ENCODE measurements at places on chromosomes 11 and 22. TPM values are rescaled to one million over a fixed set of nuclear protein-coding genes. Genes with fewer than 3 reads are reported as not detected.

PHF21B gene
- 0.22 TPM for total RNA-seq

CTSW gene
- not detected for total RNA-seq

NXPE2 gene
- not detected for total RNA-seq

CRYBB2 gene
- total RNA-seq: not detected

WNT7B gene
- not detected for total RNA-seq

CBLIF gene
- total RNA-seq: 0.72 TPM

DCHS1 gene
- 0.45 TPM for total RNA-seq

CEND1 gene
- 0.63 TPM for total RNA-seq

ZNF195 gene
- total RNA-seq: 49.4 TPM

CHORDC1 gene
- 88.9 TPM for total RNA-seq

GRCh38 chr11:110429731-110430266 is at the start of gene FDX1:
Gene FDX1 (plus strand): TSS chr11:110429948. CDS start chr11:110430121, 173 bp downstream.
- peak; percentile 95 for DNase-seq

DNA sequence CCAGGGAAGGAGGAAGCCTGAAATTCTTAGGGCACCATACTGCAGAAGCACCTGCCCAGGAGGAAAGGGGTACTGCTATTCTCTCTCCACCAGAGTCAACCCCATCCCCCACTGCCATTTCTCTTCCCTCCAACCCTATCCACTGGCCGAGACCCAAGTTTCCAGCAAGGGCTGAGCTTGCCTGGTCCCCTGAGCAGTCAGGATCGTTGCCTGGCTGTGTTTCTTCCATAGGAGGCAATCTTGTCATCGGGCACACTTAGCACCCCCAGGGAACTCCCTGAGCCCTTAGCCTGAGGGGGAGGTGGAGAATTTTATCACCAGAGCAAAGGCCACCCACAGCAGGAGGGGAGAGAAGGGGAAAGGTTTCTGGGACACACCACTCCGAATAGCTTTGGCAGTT is 115.8 kb upstream of the NECTIN1 start:
- no peak for DNase-seq

- no peak for DNase-seq
Observed at GRCh38 chr11:75633409-75634066, 35.3 kb downstream of the MAP6 start.

DNA sequence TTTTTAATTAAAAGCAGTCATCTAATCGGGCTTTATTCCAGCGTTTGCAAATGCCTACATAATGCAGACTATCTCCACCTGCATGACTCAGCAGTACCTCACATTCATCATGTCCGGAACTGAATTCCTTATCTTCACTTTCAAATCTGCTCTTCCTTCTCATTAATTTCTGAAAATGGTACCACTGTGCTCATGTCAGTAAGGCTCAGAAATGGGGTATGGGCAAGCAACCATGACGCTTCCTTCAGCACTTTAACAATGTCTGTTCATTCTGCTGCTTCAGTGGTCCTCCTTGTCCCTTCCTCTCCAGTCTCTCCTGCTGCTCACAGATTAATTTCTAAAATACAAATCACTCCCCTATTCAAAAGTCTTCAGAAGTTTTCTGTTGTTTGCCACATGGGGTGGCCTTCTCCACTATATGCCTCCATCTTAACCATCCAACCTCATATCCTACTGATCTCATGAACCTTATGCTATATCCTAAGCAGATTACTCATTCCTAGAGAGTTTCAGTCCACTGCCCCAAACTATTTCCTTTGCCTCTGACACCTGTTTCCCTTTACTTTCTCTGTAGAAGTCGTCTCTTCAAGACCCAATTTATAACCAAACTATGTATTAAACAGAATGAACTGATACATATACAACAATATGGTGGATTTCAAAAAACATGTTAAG is 7.0 kb downstream of the GTF2H1 start:
- peak; percentile 40 for DNase-seq

- no peak for DNase-seq
Observed at GRCh38 chr22:48941033-48941902, 886.4 kb downstream of the BRD1 start.

- DNase-seq: no peak
Observed at GRCh38 chr22:39710380-39711150, 140.0 kb downstream of the CACNA1I start.

- DNase-seq: no peak
Observed at GRCh38 chr11:88618327-88619070, 281.0 kb upstream of the CTSC start.

DNA sequence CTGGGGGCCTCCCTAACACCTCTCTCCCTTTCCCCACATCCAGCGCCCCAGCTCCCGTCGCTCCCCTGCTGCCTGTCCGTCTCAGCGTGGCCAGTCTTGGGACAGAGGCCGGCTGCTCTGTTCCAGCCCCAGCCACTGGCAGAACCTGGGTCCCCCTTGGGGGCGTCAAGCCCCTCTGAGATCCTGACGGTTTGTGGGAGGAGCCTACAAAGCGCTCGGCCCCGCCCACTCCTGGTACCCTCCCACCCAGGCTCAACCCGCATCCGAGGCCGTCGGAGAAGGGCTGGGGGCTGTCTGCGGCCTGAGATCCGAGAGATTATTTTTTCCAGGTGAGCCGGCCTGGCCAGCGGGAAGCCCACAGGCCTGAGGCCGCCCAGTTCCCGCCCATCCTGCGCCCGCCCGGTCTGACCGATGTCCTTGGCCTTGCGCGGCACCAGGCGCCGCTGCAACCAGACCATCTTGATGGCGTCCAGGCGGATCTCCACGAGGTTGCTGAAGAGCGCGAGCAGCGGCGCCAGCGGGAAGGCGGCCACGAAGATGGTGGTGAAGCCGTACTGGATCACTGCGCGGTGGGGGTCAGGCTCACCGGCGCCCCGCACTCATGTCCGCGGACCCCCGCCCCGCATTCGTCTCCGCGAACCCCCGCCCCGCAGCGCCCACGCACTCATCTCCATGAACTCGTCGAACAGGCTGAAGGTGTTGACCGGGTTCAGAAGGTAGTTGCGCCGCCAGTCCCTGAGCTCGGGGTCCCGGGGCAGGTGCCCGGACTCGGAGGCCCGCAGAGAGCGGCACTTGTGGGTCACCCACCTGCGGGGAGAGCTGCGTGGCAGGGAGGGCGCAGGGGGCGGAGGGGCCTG is 5.5 kb upstream of the SIGIRR start:
- no peak for DNase-seq

- no peak for DNase-seq
Observed at GRCh38 chr22:46220921-46221320, 29.2 kb downstream of the CDPF1 start.

GRCh38 chr11:61701242-61701886 is 21.2 kb downstream of the DAGLA start:
- DNase-seq: peak; percentile 67

GRCh38 chr22:41920271-41920976 is 5.5 kb upstream of the SHISA8 start:
- no peak for DNase-seq

GRCh38 chr11:99522467-99523173 is 501.9 kb downstream of the CNTN5 start:
- no peak for DNase-seq

GRCh38 chr22:18042685-18043084 is 18.3 kb upstream of the MICAL3 start:
- no peak for DNase-seq

DNA sequence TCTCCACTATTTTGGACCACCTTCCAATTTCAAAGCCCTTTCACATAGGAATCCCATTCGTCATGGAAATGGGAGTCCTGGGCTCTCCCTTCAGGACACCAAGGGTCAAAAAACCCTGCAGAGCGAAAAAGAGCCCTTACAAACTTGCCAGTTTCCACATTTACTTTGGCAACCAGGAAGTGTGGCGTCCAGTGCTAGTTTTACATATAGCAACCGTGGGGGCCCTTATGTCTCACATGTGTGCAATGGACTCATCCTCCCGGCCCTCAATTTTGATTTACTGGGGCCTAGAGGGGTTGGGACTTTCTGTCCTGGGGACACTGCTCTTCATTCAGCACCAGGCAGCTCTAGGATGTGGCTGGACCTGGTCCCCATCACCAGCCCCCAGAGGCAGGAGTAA is 33.7 kb downstream of the DAGLA start:
- no peak for DNase-seq

All from K562 (cell line).